ENCODE measurements at places on chromosomes 4 and X. TPM values are rescaled to one million over a fixed set of nuclear protein-coding genes. Genes with fewer than 3 reads are reported as not detected.

ASB12 gene
- 0.53 TPM for polyA plus RNA-seq

MAGEA8 gene
- 0.43 TPM for polyA plus RNA-seq

DNA sequence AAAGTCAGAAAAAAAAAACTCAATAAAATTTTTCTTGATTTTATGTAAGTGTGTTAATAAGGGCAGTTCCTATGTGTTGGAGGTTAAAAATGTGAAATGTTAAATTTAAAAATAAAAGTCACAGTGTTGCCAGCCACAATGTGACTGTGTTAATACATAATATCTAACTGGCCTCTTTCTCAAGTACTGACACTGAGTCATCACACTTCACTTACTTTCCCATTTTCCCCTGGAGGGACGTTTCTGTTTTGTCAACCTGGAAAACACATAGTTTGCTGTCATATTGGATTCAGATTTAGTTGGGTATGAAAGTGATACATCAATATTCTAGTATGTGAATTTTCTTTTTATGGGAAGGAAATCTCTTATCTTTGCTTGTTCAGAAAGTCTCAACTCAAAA lies 46.4 kb downstream of the ARHGEF38 start:
- DNase-seq = no peak

- DNase-seq = no peak
Observed at GRCh38 chr4:2599304-2599654, 62.8 kb downstream of the FAM193A start.

- DNase-seq = no peak
Observed at GRCh38 chr4:8596891-8597290, 4.3 kb downstream of the CPZ start.

GRCh38 chrX:11212741-11213140 lies 80.5 kb upstream of the AMELX start:
- DNase-seq = no peak

GRCh38 chr4:135210341-135210740 lies 1008.8 kb upstream of the PABPC4L start:
- DNase-seq = peak; percentile 3

- DNase-seq = no peak
Observed at GRCh38 chr4:7515390-7515902, 80.7 kb upstream of the PSAPL1 start.

All from left kidney (tissue), 8 donors.